ENCODE measurements at places on chromosomes 1 and 21. TPM values are rescaled to one million over a fixed set of nuclear protein-coding genes. Genes with fewer than 3 reads are reported as not detected.

Gene RER1
- 135 TPM for total RNA-seq

Gene RHD
- total RNA-seq = not detected

Gene LCE1B
- total RNA-seq = not detected

Gene OTUD3
- 4.8 TPM for total RNA-seq

Gene OR2T35
- not detected for total RNA-seq

GRCh38 chr1:43885279-43885801 lies 48.3 kb upstream of the ARTN start:
- no peaks in the 10 kb centered on the region for H3K27me3 ChIP-seq
- DNase-seq = no peak
- H3K4me3 ChIP-seq = no peak overlapping the region
- 0 out of 2 replicates have a peak, but pooled peaks cover 6% of the 10 kb centered on the region for H3K36me3 ChIP-seq

GRCh38 chr1:198125995-198126735 lies 30.6 kb upstream of the NEK7 start:
- no peak overlapping the region for H3K4me3 ChIP-seq
- H3K27me3 ChIP-seq = no peaks in the 10 kb centered on the region
- no peaks in the 10 kb centered on the region for H3K36me3 ChIP-seq
- peaks cover 69% of the 10 kb centered on the region for H3K4me1 ChIP-seq
- peak overlapping the region; percentile 32 for H3K27ac ChIP-seq
- DNase-seq = peak; percentile 56

DNA sequence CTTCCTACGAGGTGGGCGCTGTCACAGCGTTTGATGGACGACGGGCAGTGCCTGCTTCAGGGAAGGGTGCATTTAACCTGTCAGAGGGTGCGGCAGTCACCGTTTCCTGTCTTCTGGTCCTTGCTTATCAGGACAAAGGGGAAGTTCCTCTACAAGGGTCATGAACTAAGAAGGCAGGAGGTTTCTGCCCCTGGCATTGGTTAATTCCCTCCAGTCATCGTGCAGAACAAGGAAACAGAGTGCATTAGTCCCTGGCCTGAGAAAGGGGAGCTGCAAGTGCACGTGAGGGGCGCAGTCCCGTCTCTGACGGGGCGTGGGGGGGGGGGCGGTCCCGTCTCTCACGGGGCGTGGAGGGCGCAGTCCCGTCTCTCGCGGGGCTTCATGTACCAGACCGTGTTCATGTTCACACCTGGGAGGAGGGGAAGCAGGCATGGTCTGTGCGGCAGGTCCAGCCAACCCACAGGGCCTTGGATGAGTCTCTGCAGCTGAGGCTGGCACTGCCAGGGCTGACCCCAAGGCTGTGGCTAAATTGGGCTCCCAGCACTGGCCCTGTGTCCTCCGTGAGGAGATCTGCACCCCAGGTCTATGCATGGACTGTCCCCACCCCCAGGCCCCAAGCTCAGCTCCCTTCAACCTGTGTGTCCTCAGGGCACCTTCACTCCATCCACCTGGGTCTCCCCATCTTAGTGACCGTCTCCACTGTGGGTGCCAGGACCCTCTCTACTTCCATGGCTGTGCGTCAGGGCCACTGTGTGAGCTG lies 89.2 kb upstream of the COL6A1 start:
- no peak overlapping the region for H3K4me3 ChIP-seq
- H3K27me3 ChIP-seq = peaks cover 19% of the 10 kb centered on the region
- peaks cover 8% of the 10 kb centered on the region for H3K4me1 ChIP-seq
- no peaks in the 10 kb centered on the region for H3K36me3 ChIP-seq
- no peak for DNase-seq
- H3K27ac ChIP-seq = no peak overlapping the region

DNA sequence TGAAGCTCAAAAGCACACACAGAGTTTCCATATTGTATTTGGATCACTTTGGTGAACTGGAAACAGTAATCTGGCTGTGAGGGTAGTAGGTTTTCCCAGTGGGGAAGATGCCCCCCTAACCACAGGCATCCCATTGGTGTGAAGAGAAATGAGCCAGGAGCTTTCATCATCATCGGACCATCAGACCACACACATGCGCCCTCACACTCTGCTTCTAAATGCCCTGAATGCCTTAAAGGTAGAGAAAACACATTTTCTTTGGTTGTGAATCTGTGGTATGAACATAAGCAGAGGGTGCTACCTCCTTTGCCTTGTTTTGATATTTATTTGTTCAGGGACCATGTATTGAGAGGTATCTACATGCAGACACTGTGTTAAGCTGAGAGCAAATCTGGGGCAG lies 79.0 kb upstream of the DNAH14 start:
- no peak overlapping the region for H3K4me3 ChIP-seq
- H3K27ac ChIP-seq = no peak overlapping the region
- H3K4me1 ChIP-seq = no peaks in the 10 kb centered on the region
- DNase-seq = no peak

DNA sequence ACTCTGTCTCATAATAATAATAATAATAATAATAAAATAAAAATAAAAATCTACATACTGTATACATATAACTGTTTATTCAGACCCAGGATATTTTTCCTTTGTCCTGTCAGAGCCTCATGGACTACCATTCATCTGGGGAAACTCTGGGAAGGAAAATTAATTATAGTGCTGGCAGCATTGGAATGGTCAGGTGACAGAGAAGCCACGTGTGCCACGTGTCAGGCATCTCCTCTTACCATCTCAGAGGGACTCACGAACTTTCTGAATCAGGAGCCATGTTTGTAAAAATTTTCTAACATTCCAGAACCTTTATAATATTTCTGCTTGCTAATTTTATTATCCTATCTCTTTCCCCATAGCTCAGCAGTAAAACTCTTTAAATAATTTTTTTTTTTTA lies 97.8 kb upstream of the HNRNPU start:
- no peaks in the 10 kb centered on the region for H3K36me3 ChIP-seq
- no peak overlapping the region for H3K4me3 ChIP-seq
- H3K27ac ChIP-seq = no peak overlapping the region
- H3K4me1 ChIP-seq = peaks cover 24% of the 10 kb centered on the region
- peak; percentile 11 for DNase-seq

DNA sequence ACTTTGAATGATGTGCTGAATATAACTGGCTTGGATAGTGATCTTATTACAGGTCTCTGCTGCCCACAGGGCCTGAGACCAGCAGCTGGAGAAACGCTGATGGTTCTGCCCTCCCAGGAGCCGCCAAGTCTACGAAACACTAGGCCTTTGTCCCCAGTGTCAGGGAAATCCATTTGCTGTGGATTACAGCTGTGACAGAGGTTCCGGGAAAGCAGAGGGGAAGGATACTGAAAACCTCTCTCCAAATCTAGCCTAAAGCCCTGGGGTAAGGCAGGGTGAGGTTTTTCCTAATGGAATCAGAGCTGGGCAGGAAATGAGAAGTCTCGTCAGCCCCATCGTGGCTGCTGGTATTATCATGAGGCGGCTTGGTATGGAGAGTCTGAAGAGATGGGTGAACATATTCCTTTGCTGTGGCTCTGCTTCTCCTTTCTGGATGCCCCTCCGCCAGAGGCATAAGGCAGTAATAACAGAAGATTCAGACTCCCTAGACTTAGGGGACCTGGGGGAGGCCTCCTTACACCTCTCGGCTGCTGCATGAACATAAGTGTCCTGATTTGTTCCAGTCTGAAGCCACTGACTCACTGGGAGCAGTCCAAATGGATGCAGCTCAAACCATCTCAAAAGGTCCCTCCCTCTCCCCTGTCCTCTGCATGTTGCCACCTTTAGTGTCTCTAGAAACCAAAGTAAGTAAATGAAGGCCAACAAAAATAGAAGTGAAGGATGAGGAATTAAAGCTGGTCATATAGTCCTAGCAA lies 48.1 kb downstream of the PHC2 start:
- H3K27me3 ChIP-seq = no peaks in the 10 kb centered on the region
- H3K36me3 ChIP-seq = no peaks in the 10 kb centered on the region
- DNase-seq = peak; percentile 20
- no peak overlapping the region for H3K4me3 ChIP-seq

GRCh38 chr1:50705041-50705440 lies 255.0 kb downstream of the FAF1 start:
- no peaks in the 10 kb centered on the region for H3K4me1 ChIP-seq
- H3K27me3 ChIP-seq = no peaks in the 10 kb centered on the region
- H3K27ac ChIP-seq = no peak overlapping the region
- DNase-seq = no peak
- H3K36me3 ChIP-seq = no peaks in the 10 kb centered on the region
- H3K4me3 ChIP-seq = no peak overlapping the region

DNA sequence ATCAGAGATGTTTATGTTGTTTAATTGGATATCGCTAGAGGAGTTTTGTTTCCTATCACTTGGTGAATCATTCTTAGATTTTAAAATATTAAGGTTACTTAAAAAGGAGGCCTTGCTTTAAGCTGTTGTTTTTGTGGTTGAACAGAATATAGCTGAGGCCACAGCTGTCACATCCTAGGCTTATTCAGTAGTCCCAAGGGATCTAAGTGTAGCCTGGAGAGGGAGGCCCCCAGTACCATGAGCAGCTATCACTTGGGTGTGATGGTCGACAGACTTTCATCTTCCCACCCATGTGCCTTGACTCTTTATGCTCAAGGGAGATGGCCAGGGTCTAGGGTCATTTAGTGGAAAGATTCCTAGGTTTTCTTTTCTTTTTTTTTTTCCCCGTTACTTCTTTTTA lies 278.7 kb downstream of the HHAT start:
- H3K36me3 ChIP-seq = no peaks in the 10 kb centered on the region
- no peaks in the 10 kb centered on the region for H3K27me3 ChIP-seq
- no peak overlapping the region for H3K4me3 ChIP-seq
- H3K27ac ChIP-seq = no peak overlapping the region

GRCh38 chr1:64403331-64403730 lies 66.6 kb upstream of the CACHD1 start:
- H3K4me3 ChIP-seq = no peak overlapping the region
- H3K36me3 ChIP-seq = no peaks in the 10 kb centered on the region
- DNase-seq = peak; percentile 79
- no peaks in the 10 kb centered on the region for H3K27me3 ChIP-seq
- H3K4me1 ChIP-seq = peaks cover 25% of the 10 kb centered on the region
- peak overlapping the region; percentile 29 for H3K27ac ChIP-seq

GRCh38 chr1:10989095-10989494 lies 23.4 kb upstream of the TARDBP start:
- H3K4me3 ChIP-seq = no peak overlapping the region
- DNase-seq = no peak
- no peak overlapping the region for H3K27ac ChIP-seq
- no peaks in the 10 kb centered on the region for H3K36me3 ChIP-seq
- H3K27me3 ChIP-seq = no peaks in the 10 kb centered on the region

DNA sequence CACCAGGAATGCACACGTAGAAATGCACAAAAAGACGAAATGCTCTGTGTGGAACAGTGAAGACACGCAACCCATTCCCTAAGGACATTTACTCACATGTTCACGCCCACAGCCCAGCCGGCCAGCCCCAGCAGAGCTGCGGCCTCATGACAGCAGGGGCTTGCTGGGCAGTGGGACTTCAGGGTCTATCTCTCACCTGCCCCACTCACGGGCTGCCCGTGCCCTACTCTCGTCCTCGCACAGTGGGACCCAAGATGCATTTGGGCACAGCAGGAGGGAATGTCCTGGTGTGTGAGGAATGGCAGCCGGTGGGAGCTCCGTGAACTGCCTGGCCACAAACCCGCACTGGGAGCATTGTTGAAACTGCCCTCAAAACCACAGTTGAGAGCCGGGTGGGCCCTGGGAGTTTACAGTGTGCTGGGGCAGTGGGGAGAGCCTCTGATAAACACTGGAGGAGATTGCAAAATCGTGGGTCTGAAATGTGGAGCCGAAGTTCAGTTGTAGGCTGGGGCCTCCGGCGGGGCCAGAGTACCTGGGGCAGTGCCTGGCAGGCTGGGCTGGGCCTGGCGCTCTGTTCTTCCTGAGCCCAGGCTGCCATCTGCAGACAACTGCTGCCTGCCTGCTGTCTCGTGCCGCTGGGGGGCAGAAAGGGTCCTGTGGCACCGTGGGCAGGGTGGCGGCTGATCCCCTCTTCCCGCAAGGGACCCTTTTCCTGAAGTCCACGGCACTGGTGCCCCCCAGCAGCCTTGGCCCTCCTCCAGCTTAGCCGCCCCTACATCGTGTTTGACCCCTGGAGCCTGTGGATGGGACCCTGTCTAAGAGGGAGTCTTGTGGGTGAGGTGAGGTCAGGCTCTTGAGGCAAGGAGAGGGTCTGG lies 20.7 kb upstream of the POFUT2 start:
- no peaks in the 10 kb centered on the region for H3K36me3 ChIP-seq
- H3K27me3 ChIP-seq = no peaks in the 10 kb centered on the region
- no peak overlapping the region for H3K4me3 ChIP-seq
- DNase-seq = no peak

GRCh38 chr21:38273745-38274542 lies 17.2 kb downstream of the KCNJ15 start:
- H3K4me3 ChIP-seq = no peak overlapping the region
- no peaks in the 10 kb centered on the region for H3K36me3 ChIP-seq
- H3K27me3 ChIP-seq = no peaks in the 10 kb centered on the region
- DNase-seq = no peak
- H3K27ac ChIP-seq = no peak overlapping the region

DNA sequence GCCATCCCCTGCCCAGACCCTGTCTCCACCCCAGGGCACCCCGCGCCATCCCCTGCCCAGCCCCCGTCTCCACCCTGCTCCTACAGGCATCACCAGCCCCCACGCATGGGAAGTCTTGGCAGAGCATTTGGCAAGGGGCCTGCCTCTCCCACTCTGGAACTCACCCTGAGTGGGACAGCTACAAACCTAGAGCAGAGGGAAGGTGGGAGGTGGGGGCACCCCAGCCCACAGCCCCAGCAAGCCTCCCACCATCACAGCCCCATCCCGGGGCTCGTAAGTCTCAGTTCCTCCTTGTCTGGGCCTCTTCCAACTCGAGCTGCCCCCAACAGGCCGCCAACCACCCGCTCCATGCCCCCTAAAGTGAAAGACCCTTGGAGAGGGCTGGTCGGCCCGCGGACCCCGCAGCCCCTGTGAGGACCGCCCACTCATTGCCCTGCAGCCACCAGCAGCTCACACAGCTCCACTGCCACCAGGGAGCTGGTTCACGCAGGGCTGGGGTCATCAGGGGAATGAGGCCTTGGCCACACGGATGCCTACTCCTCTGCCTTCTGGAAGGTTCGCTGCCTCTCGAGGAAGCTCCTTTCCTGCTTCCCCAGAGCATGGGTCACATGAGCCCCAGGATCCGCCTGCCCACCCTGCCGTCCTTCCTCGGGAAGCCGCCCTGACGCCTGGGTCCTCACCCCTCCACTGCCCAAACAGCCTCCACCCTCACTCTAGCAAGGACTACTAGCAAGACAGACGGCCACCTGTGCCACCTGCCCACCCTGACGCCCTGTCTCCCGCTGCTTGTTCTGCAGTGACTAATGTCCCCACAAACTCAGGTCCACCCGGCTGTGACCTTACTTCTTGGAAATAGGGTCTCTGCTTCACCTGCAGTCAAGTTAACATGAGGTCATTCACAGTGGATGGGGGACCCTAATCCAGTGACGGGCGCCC lies 14.4 kb downstream of the MEGF6 start:
- no peak for DNase-seq
- H3K27me3 ChIP-seq = no peaks in the 10 kb centered on the region
- no peak overlapping the region for H3K4me3 ChIP-seq
- H3K27ac ChIP-seq = no peak overlapping the region

GRCh38 chr1:47751996-47752451 lies 245.2 kb downstream of the TRABD2B start:
- no peak overlapping the region for H3K27ac ChIP-seq
- H3K4me3 ChIP-seq = no peak overlapping the region
- H3K27me3 ChIP-seq = no peaks in the 10 kb centered on the region
- H3K4me1 ChIP-seq = no peaks in the 10 kb centered on the region
- H3K36me3 ChIP-seq = no peaks in the 10 kb centered on the region

Data from GM23248 (cell line).